Fibroblast of skin of abdomen (primary cell): ENCODE measurements at places on chromosomes 13 and 19.

DNA sequence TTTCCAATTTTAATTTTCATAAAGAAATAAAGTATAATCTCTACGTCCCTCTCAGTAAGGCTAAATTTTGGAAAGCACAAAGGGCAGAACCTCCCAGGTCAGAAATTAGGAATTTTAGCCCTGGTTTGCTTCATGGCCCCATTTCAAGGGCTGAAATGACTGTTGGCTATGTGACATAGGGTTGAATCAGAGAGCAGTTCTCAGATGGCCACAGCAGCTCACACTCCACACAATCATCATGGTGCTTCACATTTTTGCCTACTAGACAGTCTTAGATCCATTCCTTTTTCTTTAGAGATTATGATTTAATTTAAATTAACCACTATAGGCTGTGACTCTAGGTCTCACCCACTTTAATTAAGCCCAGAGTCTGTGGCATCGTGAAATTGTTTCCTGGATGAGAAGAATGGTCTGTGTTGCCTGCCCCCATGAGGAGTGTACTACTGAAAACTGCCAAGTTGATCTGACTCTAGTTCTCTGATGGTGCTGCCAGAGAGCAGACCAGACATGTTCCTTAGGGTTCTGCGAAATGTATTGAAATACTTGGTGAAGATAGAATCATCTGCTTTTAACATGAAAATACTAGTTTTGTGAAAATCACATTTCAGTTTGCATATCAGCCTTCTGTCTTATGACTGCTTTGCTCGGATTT is 57.4 kb downstream of the ESD start:
- no peak for DNase-seq

- DNase-seq = no peak
Observed at GRCh38 chr19:19955208-19955607, 54.5 kb downstream of the ZNF93 start.

DNA sequence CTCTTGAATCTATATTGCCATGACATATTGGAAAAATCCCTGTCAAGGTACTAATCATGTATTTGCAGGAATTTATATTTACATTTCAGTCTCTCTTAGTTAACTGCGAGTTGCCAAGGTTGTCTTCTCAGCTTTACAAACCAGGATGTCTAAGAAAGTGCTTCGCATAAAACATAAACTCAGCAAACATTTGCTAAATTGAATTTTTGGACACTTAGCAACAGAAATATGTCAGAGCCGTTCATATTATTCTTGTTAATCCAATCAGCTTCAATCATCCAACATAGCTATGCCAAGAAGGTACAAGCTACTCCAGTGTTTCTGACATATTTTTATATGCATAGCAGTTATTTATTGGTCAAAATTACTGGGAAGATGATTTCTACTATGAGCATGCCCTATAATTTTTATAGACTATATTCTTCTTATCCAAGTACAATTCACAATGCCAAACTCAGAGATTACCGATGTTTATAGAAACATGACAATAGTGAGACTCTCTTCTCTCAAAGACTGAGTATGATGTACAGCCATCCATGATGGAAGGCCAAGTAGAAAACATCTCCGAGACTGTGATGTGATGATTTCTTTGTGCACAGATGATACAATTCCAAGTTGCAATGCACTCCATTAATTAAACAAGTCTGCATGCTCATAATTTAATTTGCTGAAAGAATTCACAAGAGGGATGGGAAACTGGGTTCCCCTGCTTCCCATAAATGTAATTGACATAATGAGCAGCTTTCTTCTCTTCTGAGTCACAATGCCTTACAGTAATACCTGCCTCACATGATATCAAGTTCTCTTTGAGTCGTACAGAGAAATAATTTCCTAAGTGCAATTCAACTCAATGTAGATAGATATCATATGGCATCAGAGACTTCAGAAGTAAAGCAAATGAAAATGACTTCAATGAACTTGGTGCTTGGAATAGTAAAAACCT is 776.3 kb downstream of the EFNB2 start:
- no peak for DNase-seq

GRCh38 chr19:21749090-21749489 is 18.3 kb downstream of the ZNF100 start:
- DNase-seq = no peak

DNA sequence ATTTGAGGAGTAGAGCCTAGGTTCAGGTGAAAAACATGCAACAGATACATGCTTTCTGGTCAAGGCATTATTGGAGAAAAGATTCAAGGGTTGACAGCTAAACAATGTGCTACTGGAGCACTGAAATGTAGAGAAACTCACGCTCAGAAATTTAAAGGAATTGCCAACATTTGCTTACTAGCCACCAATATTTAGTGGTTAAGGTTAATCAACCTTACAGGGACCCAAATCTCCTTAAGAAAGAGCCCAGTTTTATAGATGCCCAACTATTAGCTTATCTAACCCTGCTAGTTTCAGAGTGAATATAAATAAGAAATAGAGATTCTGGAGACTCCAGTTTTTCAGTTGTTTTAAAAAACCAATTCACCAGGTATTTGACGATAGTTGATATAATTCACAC is 203.6 kb downstream of the DACH1 start:
- DNase-seq = no peak

- no peak for DNase-seq
Observed at GRCh38 chr13:63541336-63541735, 2125.7 kb upstream of the PCDH20 start.

DNA sequence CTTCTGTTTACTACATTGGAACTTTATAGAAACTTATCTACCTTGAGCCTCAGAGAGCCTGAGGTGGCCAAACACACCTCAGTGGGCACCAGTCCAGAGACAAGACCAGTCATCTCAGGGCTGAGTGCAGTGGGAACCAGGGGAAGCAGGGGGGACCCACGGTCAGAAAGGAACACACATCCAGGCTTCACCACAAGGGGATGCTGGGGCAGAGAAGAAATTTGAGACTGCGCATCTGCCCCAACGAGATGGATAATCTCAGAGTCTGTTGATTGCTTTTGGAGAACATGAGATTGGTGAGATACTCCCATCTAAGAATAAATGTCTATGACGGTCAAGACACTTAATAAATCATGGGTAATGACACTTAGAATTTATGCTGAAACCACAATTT is 98.7 kb downstream of the DOCK9 start:
- DNase-seq = no peak
